ENCODE measurements at places on chromosomes 1 and 21.

GRCh38 chr21:29470397-29470796, 171.7 kb downstream of the BACH1 start:
- no peak for DNase-seq

DNA sequence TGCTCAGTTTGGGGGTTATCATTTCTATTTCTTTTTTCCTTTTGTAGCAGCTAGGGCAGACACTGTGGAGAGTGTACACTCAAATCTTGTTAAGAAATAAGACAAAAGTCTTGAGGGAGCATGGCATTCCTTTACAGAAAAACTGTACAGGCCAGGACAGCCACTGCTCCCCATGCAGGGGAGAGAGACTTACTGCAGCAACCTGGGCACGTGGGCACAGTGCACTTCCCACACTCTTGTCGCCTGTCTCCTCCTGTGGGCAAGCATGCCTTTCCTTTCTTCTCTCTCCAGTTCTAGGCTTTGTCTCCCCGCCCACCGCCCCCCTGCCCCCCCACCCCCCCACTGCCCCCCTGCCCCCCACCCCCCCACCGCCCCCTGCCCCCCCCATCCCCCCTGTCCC, 51.9 kb downstream of the PHC2 start:
- no peak for DNase-seq

DNA sequence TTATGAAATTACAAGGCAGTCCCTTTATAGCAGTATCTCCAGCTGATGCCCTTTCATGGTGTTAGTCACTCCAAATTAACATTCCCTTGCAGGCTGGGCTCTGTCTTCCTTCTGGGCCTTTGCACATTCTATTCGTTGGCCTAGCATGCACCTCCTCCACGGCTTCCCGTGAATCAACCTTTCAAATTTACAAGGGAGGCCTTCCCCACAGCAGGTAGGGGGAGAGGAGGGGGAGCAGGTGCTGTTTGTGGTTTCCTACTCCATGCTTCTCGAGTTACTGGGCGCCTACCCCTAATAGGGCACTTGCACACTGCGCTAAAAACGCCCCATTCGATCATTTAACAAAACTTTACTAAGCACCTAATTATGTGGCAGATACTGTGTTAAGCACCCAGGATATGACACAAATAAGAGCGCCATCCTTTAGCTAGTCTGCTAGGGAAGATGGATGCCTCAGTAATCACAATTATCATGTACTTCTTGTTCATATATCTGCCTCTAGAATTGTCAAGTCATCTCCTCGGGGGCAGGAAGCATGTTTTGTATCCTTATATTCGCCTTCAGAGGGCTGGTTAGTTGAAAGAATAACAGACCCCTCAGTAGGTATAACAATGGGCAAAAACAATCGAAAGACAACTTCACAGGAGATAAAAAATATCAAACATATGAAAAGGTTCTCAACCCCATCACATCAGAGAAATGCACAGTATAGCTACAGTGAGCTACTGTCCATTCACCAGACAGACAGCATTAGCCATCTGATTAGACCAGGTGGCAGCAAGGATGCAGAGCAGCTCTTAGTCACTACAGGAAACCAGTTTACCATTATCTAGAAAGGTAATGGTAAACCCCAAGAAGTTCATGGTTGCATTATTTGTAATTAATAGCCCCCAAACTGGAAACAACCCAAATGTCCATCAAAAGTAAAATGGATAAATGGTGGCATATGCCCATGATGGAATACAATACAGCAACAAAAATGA, 1.7 kb upstream of the ADAR start:
- peak; percentile 34 for DNase-seq

- no peak for DNase-seq
Observed at GRCh38 chr1:104874044-104874443, 1124.3 kb downstream of the AMY1C start.

All from stimulated activated CD4-positive, alpha-beta T cell treated with anti-CD3 and anti-CD28 coated beads, Interleukin-2, amount 100 ng/mL, for 48 hours (primary cell).